ENCODE measurements at places on chromosomes 4 and X.

- DNase-seq: peak; percentile 25
Measured at GRCh38 chrX:56618323-56618722, 54.9 kb downstream of the UBQLN2 start.

GRCh38 chr4:121669163-121669550, 27.6 kb downstream of the ANXA5 start:
- DNase-seq: no peak

DNA sequence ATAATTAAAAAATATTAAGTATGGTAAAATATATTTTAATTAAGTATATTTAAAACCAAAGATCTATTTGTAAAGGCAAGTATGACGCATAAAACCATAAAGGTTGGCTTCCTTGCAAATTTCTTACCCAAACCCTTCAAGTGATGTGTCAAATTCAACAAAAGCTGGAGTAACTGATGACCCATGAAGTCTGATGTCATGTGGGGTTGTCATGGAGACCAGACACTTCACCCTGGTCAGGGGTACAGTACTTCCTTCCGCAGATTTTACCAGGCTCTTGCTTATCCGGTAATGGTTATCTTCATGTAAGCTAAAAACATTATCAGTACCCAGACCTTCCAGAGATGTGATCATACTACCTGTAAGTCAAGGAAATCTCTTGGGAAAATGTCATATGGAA, 170.1 kb downstream of the WDFY3 start:
- DNase-seq: no peak

DNA sequence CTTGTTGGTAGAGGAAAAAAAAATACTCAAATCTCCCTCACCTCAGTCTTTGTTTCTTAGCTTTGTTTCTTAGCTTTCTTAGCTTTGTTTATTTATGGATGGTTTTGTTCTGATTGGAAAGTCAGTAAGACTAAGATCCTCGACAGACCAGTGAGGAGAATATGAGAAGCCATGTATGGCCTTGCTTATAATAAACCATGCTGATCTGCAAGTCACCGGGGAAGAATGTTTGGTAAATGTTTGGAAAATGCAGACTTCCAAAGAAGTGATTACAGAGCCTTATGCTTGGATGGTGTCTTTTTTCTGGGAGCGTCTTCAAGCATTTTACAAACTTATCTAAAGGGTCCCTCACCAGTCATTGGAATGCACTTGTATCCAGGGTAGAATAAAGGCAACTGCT, 90.1 kb upstream of the NOCT start:
- no peak for DNase-seq

DNA sequence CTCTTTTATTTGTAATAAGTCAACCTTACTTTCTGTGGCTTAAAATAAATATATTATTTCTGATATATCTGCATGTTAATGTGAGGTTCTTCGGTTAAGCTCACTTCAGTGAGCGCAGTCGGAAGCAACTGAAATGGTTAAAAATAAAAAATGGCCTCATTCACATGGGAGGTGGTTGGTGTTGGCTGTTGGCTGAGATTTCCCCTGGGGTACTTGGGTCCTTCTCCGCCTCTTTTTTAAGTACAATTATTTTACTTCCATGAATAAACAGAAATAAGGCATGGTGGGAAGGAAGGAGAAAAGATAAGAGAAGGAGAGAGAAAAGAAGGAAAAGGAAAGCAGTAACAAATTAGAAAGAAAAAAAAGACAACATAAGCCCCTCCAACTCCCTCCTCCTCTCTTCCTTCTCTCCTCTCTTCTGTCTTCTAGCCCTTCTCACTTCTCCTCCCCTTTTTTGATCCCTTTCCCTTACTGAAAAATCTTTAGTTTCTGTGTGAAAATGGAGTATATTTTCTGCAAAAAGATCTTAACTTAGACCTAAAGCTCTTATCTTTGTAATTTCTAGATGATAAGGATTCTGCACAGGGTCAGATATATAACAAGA, 19.7 kb upstream of the CXCL3 start:
- DNase-seq: no peak

DNA sequence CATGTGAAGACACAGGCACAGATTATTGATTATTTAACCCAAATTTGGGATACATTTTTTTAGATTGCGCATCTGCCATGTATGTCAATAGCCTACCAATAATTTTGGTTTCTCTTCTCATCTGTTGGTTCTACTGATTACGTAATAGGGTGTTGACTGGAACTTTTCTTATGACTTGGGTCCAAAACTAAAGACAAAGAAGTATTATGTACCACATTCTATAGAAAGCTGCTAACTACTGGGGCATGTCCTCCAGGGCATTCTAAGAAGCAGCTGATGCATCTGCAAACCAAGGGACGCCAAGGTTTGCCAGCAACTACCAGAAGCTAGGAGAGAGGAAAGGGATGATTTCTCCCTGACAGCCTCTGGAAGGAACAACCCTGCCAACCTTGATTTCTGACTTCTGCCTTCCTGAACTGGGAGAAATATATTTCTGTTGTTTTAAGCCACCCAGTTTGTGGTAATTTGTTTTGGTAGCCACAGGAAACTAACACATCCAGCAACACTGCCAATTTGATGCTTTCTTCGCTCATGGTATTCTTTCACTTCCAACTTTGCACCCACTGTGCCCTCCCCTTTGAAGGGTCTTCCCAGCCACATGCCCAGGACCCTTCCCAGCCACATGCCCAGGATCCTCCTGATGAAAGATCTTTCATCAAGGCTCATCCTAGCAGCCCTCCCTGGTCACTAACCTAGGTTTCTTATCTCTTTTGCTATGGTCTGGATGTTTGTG, 15.9 kb upstream of the TLR1 start:
- DNase-seq: no peak

GRCh38 chr4:139712882-139713281, 47.3 kb downstream of the MGST2 start:
- no peak for DNase-seq

DNA sequence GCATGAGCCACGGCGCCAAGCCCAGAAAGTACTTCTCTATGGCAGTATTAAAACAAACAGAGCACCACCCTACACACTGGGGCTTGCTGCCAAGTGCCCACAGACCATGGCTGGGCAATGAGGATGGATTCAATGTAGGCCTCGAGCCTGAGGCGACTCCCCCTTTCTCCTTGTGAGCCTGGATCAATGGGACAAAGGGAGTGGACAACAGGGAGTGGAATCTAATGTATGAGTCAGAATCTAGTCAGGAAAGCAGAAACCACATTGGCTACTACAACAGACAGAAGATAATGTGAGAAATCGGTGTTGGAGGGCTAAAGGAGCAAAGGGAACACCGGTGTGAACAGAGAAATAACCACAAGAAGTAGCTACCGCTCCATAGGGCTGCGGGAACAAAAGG, 37.7 kb upstream of the OCIAD2 start:
- no peak for DNase-seq

- DNase-seq: no peak
Measured at GRCh38 chr4:47650584-47651130, 165.6 kb downstream of the ATP10D start.

DNA sequence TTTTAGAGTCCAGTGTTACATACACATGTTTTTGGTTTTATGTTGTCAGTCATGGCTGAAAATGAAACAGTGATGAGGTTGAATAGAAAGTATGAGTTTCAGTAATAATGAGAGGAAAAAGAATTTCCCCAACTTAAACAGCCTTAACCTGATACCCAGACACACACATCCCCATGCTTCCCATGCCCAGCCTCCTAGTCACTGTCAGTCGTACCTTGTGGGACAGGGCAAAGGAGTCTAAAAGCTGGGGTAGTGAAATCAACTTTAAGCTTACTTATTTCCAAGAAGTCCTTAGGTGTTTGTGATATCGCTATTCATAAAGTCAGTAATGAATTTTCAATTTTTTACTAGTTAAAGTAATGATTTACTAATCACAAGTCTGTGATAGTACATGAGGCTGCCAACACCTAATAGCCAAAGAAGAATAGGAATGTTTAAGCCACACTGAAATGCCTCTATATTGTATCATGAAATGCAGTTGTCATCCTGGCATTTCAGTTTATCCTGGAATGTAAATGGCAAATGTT, 24.3 kb upstream of the GPR34 start:
- no peak for DNase-seq

DNA sequence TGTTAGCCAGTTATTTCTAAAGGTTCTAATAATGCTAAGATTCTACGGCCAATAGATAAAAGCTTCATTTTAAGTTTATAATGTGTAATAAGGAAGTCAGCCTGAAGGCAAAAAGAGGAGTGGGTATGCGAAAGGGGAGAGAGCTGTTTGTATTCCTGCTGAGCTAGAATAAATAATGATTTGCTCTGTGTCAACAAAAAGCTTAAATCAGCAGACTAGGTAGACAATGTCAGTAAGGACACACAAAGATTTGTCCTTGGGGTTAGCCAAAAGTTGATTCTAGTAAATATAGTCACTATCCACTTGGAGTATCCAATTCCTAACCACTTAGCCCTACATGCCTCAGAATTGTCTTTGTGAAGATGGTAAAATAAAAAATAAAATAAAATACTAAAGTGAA, 90.3 kb upstream of the GRIA3 start:
- DNase-seq: no peak

DNA sequence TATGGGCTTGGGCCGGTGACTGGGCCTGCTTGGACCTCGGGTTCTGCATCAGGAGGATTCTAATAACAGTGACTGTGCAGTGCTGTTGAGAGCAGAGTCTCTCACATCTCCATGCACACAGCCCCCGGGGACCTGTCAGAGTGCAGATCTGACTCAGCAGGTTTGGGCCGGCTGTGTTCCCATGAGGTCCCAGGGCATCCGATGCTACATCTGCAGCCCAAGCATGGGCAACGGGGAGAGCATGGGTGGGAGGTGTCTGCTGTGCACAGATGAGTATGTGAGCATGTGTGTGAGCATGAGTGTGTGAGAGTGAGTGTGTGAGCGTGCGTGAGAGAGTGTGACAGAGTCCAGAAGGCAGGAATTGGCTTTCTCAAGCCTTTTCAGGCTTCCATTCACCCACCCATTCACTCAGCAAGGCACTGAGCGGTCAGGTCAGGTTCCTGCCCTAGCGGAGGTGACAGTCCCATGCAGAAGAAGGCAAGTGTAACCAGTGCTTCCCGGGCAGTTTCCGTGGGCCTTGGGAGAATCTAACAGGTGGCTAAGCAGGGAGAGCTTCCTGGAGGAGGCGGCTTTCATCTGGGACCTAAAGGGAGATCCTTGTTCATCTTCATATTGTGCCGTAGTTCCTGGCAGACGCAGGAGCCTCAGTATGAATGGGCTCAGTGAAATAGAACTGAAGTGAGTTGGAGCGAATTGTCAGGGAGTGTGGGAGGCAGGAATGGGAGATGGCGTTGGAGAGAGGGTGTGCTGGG, 62.6 kb downstream of the SORCS2 start:
- DNase-seq: no peak

GRCh38 chr4:167873496-167873895, 218.8 kb upstream of the ANXA10 start:
- DNase-seq: no peak

DNA sequence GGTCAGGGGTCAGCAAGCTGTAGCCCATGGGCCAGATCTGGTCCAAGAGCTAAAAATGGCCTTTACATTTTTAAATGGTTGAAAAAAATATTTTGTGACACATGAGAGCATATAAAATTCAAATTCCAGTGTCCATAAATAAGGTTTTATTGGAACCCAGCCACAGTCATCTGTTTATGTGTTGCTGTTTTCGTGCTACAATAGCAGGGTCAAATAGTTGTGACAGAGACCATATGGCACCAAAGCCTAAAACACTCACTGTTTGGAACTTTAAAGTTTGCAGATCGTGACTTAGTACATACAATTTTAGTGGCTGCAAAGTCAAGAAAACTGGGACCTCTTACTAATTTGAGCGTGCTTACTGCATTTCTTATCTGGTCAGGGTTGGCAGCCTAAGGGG, 29.2 kb downstream of the LAMP2 start:
- DNase-seq: no peak

DNA sequence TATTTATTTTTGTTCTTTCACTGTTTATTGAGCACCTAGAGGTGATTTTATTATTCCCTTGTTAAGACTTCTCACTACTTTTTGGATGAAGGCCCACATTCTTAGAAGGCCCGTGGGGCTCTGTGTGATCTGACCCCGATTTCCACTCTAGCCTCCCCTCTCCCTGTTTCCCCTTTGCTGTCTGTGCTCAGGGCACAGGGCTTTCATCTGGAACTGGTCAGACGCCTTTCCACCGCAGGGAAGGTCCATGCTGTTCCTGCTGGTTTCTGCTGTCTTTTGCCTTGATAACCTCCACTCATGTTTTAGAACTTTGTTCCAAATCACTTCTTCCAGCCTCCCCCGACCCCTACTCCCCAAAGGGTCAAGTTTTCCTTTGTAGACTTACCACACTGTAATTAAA, 31.3 kb upstream of the ANAPC4 start:
- no peak for DNase-seq
